Adipose tissue (tissue), 3 donors: ENCODE measurements at places on chromosomes 11 and 22. TPM values are rescaled to one million over a fixed set of nuclear protein-coding genes. Genes with fewer than 3 reads are reported as not detected.

ADSL gene
- 38.4 TPM for polyA plus RNA-seq

OR5AS1 gene
- not detected for polyA plus RNA-seq

PEX26 gene
- polyA plus RNA-seq = 8.1 TPM

RASSF10 gene
- polyA plus RNA-seq = 0.52 TPM

KCNJ11 gene
- polyA plus RNA-seq = 1.5 TPM

PTPN5 gene
- polyA plus RNA-seq = 1.8 TPM

CWF19L2 gene
- 4.9 TPM for polyA plus RNA-seq

OR9Q2 gene
- not detected for polyA plus RNA-seq

OR10W1 gene
- not detected for polyA plus RNA-seq

PRG2 gene
- 0.79 TPM for polyA plus RNA-seq

GLYATL1 gene
- polyA plus RNA-seq = 0.13 TPM

USP47 gene
- 25.1 TPM for polyA plus RNA-seq

RASGRP2 gene
- 9.8 TPM for polyA plus RNA-seq

RFPL1 gene
- polyA plus RNA-seq = not detected

SLC17A6 gene
- not detected for polyA plus RNA-seq

OR6A2 gene
- polyA plus RNA-seq = not detected

SCARF2 gene
- 9.5 TPM for polyA plus RNA-seq

MCM5 gene
- 11.2 TPM for polyA plus RNA-seq

KRTAP5-10 gene
- polyA plus RNA-seq = not detected

TAGLN gene
- polyA plus RNA-seq = 106 TPM

CLNS1A gene
- 66.8 TPM for polyA plus RNA-seq

RAG1 gene
- polyA plus RNA-seq = 0.21 TPM

FAM180B gene
- 1.8 TPM for polyA plus RNA-seq

DGCR6 gene
- 2.1 TPM for polyA plus RNA-seq

CDKN1C gene
- 109 TPM for polyA plus RNA-seq

MMP1 gene
- 0.09 TPM for polyA plus RNA-seq

MRPL49 gene
- polyA plus RNA-seq = 22.3 TPM

ZNF74 gene
- 2.3 TPM for polyA plus RNA-seq

TMPRSS4 gene
- 1.0 TPM for polyA plus RNA-seq

C22orf42 gene
- not detected for polyA plus RNA-seq

POU2AF1 gene
- 0.51 TPM for polyA plus RNA-seq

SLC36A4 gene
- 6.2 TPM for polyA plus RNA-seq

RTN4RL2 gene
- polyA plus RNA-seq = 1.4 TPM

TRIM49D2 gene
- polyA plus RNA-seq = not detected

TRPM5 gene
- not detected for polyA plus RNA-seq

CCDC116 gene
- polyA plus RNA-seq = 0.15 TPM

CFAP300 gene
- polyA plus RNA-seq = 2.5 TPM

DENND5A gene
- polyA plus RNA-seq = 79.4 TPM

OR6Q1 gene
- not detected for polyA plus RNA-seq

OSM gene
- 7.7 TPM for polyA plus RNA-seq
